ENCODE measurements at places on chromosomes 12 and 14.

- no peak for DNase-seq
Observed at GRCh38 chr14:96623676-96624484, 121.7 kb downstream of the PAPOLA start.

- DNase-seq = no peak
Observed at GRCh38 chr12:103956509-103957027, 9.1 kb upstream of the TDG start.

DNA sequence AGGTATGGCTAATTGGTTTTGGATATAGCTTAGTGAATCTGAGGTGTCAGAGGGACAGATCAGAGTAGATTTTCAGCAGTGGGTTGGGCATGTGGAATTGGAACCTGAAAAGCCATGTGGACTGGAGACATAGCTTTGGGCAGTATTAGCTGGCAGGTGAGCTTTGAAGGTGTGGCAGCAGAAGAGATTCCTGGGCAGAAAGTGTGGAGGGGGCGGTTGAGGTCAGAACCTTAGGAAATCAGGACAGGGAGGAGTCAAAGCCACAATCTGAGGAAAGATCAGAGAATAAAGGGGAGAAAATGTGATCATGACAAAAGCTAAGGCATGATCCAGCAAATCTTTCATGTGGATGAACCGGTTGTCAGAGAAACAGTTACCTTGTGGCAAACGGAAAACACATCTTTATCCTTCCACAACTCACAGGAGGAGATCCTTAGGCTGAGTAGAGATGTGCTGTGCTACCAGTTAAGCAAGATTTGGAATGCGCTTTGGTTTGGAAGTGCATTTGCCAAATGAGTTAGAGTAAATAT lies 56.4 kb downstream of the PTGER2 start:
- no peak for DNase-seq

DNA sequence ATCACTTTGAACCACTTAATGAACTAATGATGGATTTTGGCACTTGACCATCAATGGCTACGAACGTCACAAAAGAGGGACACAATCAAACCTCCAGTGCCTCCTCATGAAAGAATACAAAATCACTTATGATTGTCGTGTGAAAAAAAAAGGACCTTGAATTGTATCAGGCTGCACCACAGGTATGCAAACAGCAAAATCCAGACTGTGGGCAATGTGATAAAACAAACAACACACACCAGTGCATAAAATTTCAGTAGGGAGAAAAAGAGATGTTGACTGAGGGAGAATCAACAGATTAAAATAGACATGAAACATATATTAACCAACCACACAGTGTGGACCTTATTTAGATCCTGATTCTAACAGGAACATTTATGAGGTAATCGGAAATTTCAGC lies 2.6 kb downstream of the TSPAN8 start:
- DNase-seq = no peak

GRCh38 chr14:74516451-74517160 lies 23.0 kb downstream of the ISCA2 start:
- no peak for DNase-seq

DNA sequence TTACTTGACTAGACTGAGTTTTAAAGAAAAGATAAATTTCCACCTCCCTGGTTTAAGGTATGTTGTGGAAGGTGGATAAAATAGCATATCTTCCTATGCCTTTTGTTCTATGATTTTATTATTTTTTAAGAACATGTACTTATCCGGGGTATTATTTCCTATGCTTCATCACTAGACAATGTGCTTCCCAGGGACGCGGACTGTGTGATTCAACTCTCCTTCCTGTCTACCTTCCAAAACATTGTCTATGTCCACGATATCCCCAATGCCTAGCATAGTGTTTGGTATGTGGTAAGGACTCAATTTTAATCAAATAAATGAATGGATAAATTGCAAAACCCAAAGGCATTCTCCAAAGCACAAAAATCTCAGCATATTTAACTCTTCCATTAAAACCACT lies 8.3 kb upstream of the CCND2 start:
- DNase-seq = no peak

GRCh38 chr14:25026476-25027137 lies 23.3 kb downstream of the STXBP6 start:
- DNase-seq = no peak

- DNase-seq = no peak
Observed at GRCh38 chr14:80223696-80224465, 12.6 kb upstream of the DIO2 start.

DNA sequence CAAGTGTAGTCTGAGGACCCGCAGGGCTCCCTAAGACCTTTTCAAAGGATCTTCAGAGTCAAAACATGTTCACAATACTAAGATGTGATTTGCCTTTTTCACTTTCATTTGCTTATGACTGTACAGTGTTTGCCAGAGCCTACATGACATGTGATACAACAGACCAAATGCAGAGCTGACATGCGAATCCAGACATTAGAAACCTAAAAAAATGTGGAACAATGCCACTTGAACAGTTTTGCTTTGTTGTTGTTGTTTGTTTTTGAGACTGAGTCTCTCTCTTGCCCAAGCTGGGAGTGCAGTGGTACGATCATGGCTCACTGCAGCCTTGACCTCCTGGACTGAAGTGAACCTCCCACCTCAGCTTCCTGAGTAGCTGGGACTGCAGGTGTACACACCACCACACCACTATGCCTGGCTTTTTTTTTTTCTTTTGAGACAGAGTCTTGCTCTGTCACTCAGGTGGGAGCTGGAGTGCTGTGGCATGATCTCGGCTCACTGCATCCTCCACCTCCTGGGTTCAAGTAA lies 5.3 kb upstream of the RAB35 start:
- DNase-seq = no peak

GRCh38 chr14:76902591-76902990 lies 76.4 kb downstream of the LRRC74A start:
- no peak for DNase-seq

DNA sequence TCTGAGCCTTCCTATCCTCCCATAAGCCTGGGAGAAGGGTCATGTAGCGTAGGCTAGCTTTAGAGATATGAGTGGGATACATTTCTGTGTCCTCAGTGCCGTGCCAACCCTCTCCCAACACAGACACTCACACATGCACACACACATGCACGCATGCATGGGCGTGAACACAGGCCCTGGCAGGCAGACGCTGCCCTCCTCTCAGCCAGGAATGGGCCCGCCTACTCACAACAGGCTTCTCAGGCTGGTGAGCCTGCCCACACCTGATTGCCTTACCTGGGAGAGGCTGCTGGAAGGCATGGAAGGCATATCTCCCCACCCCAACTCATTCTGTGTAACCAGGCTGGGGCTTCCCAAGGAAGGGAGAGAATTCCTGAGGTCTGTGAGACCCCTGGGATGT lies 12.8 kb upstream of the ACVR1B start:
- DNase-seq = no peak

GRCh38 chr12:85029456-85029855 lies 6.6 kb downstream of the TSPAN19 start:
- DNase-seq = no peak

GRCh38 chr12:96399919-96400630 lies at the start of gene CDK17:
TSS of gene CDK17 (minus strand) at chr12:96400439. CDS start at chr12:96334836, 65,603 bp downstream.
- peak; percentile 46 for DNase-seq

GRCh38 chr12:2417481-2418160 lies 364.8 kb downstream of the CACNA1C start:
- DNase-seq = no peak

DNA sequence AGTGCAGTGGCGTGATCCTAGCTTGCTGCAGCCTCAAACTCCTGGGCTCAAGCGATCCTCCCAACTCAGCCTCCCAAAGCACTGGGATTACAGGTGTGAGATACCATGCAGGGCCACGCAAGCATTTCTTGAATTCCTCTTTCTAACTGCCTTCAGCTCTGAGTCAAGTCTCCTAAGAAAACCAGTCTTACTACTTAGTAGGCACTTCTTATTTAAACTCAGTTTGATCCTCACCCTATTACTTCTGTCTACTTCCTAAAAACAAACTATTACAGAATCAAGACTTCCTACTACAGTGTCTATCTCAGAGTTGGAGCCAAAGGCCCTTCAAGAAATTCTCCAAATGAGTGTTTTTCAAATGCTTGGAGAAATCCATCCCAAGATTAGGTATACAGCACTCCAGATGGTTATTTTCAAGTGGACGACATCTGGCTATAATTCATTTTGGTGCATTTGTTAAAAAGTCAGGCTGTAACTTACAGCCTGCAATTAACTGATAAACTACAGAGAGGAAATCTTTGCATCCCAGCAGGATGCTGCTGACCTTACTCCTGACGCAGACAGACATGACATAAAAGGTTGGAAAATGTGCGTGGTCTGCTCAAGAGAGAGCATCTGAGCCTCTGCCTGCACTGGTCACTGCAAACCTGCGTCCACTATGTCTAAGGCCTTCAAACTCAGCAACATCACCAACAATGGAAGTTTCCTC lies 34.7 kb downstream of the SSH1 start:
- DNase-seq = peak; percentile 6

- no peak for DNase-seq
Observed at GRCh38 chr14:75579882-75580281, 1.5 kb downstream of the FLVCR2 start.

- DNase-seq = no peak
Observed at GRCh38 chr12:129053232-129053631, 200.0 kb downstream of the GLT1D1 start.

GRCh38 chr12:103493199-103493598 lies 2.6 kb downstream of the C12orf42 start:
- DNase-seq = no peak

GRCh38 chr14:76829013-76829365 lies 2.8 kb downstream of the LRRC74A start:
- no peak for DNase-seq

DNA sequence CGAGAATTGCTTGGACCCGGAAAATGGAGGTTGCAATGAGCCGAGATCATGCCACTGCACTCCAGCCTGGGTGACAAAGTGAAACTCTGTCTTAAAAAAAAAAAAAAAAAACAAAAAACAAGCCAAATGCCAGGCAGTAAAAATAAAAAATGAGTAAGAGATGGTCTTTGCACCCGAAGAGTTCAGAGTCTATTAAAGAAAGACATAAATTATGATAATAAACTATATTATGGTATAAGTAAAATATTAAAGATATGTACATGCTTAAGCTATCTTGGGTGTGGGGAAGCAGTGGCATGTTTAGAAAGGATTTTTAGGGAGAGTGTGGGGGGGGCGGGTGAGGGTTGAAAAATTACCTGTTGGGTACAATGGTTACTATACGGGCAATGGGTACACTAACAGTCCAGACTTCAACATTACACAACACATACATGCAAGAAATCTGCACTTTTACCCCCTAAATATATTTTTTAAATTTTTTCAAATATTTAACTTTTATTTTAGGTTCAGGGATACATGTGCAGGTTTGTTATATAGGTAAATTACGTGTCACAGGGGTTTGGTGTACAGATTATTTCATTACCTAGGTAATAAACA lies 99.3 kb downstream of the EEA1 start:
- no peak for DNase-seq

GRCh38 chr14:71734076-71734475 lies 198.2 kb upstream of the RGS6 start:
- no peak for DNase-seq

DNA sequence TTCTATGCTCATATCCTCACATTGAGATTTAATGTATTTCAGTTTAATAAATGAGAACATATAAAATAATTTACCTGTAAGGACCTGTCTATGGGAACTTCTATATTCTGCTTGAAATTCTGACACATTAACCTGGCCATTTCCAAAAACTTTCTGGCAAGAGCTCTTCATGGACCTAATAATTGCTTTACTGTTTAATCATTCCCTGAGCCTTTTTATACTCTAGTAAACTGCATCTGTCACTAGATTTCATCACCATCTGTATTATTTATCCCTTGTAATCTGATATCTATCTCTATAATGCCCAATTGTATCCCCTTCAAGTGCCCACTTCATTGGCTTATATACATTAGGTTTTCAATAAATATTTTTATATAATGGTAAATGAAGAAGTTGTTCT lies 327.7 kb downstream of the RAD51B start:
- DNase-seq = no peak

DNA sequence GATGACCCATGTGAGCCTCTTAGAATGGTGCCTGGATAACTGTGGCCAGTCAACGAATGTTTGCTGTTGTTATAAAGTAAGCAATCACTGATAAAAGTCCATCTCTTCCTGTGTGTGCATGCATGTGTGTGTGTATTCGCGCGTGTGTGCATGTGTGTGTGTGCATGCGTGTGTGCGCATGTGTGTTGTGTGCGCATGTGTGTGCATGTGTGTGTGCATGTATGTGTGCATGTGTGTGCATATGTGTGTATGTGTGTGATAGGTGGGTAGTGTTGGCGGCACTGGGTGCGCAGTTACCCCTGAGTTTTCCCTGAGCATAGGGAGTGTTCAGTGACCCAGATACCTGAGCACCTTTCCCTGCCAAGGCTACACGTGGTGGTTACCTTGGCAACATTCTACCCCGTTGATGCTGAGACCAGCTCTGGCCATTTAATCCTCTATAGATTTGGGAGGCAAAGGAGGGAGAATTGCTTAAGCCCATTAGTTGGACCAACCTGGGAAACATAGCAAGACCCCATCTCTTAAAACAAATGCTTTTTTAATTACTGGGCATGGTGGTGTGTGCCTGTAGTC lies 137.8 kb downstream of the SLC15A4 start:
- no peak for DNase-seq

GRCh38 chr12:132886529-132887477 lies 602 bp downstream of the CHFR start:
- DNase-seq = no peak

DNA sequence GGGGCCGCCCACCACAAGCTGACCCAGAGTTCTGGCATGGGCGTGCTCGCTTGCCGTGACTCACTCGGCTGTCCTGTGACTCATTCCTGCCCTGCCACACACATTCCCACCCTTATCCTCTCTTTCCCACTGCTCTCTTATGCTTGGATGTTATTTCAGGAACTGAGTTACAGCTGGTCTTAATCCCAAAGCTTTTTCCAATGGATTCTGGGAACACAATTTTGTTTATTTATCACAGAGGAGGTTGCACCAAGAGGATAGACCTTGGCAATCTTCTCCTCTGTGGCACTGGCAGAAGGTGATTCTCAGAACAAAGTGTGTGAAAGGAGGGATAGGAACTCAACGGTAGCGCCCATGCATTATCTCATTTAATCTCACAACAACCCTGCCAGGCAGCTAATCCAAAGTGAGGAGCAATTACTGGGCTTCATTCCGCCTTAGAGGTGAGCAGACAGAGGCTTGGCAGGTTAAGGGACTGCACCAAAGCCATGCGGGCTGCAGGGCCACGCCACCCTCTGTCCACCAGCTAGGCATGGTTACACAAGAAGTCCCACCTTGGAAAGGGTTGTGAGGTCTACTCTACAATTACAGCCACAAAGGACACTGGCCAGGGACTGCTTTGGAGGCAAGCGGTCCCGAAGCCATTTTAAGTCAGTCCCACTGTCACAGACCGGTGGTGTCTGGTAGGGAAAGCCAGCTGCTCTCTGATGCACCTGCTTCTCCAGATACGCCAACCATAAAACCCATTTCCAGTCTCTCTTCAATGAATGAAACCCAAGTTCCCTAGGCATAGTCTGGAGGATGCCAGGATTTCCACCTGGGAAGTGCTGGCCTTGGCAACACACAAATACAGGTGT lies 32.9 kb downstream of the SYNE3 start:
- DNase-seq = no peak

DNA sequence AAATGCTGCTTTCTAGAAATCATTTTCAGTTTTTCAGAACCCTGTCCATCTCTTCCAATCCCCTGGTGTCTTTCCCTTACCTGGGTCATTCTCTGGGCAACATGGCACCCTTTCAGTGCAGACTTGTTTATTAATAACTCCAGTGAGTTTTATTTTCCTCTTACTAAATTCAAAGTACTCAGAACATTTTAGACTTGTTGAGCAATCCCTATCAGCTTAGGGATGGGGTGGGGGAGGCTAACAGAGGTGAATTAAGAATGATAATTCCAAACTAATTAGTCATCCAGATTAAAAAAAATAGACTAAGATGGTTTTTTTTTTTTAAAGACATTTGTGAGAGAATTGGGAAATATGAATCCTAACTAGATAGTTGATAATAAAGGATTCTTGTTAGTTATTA lies 10.7 kb downstream of the GPRC5A start:
- DNase-seq = no peak

Measured in GF-D8 (cell line).